Inflammatory macrophage (primary cell): ENCODE measurements at places on chromosomes 2 and 18.
A peak's percentile ranks its signal among the peaks of the same experiment; 100 is the strongest.

GRCh38 chr2:14933753-14934152 lies 301.2 kb downstream of the LRATD1 start:
- no peak for DNase-seq

GRCh38 chr2:219758907-219759680 lies 131.7 kb downstream of the SLC4A3 start:
- no peak for DNase-seq

DNA sequence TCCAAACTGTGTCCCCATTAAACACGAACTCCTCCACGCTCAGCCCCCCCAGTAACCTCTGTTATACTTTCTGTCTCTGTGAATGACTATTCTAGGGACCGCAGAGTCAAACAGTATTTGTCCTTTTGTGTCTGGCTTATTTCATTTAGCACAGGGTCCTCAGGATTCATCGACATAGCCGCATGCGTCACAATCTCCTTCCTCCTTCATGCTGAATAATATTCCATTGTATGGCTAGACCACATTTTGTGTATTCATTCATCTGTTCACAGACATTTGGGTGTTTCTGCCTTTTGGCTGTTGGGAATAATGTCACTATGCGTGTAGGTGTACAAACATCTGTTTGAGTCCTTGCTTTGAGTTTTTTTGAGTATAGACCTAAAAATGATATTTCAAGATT lies 80.9 kb downstream of the SH3RF3 start:
- no peak for DNase-seq

DNA sequence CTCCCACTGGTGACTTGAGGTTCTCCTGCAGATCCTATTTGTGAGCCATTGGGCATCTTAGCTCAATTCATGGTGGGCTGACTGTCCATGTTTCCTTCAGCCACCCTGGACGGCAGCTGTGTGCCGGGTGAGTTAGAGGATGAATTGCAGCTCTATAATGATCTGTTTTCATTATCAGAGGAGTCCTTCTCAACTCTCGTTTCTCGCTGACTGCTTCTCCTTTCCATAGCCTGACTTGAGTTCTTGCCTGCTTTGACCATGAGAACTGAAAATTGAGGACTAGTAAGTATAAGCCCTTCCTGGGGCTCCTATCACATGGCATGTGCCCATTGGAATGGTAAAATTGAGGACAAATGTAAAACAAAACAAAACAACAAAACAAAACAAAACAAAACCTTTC lies 121.8 kb downstream of the CDC42EP3 start:
- DNase-seq: no peak

GRCh38 chr2:98445177-98445682 lies 572 bp downstream of the INPP4A start:
- DNase-seq: no peak

- no peak for DNase-seq
Measured at GRCh38 chr2:172623249-172623965, 67.5 kb downstream of the PDK1 start.

DNA sequence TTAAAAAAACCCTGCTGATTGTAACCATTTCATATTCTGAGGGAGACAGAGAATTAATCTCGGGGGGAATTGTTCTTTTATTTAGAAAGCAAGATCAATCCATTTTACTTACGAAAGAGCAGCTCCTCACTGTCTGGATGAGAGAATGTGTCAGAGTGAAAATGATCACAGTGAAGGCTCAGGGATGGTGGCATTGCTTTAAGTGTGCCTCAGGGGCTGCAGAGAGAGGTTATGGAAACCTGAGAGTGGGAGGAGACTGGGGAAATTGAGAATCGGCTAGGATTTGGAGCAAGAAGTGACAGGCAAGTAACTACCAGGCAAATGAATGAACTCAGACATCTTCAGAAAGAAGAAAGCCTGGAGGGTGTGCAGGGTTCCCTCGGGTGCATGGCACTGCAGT lies 34.2 kb downstream of the MRPL35 start:
- DNase-seq: no peak

DNA sequence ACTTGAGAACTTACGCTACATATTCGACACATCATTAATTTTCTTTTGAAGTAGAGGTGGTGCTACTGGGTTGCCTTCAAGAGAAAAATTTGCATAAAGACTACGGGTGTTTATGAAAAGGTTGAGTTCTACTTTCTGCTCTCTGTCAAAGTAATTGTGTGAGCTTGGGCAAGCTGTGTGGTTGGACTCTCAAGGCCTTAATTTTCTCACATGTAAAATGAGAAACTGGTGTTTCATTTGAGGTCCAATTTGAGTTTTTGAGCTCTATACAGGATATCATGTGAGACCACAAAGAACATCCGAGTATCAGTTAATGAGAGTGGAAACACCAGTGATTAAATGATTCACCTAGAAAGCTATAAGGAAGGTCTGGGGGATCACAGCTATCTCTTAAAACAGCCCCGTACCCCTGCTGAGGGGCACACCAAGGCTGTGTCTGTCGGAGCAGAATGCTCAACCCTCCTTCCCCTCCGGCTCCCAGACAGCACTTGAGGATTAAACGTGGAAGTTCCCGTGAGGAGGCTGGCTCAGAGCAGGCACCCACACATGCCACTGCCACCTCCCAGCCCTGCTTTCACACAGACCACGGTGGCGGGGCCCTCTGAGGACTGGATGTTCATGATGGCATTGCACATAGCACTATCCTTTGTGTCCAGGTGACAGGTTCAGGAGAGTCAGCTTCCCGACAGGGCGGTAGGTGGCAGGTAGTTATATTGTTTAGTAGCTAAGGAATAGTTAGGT lies 191.8 kb downstream of the RNF144A start:
- no peak for DNase-seq

DNA sequence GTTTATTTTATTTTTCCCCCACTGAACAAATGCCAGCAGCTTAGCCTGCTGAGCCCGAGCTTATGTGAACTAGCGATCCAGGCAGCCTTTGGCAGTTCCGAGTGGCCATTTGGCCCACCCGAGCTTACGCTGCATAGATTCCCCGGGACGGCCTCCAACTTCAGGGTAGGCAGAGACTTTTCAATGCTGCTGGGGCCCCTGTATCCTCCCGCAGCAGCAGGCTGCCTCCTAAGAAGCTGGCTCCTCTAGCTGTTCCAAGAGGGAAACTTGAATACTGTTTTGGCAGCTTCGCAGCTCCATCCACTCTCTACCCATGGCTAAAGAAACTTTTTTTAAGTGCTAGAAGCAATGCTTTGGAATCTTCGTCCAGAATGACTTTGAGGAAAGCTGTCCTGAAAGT lies 295.2 kb downstream of the SS18 start:
- no peak for DNase-seq

- DNase-seq: no peak
Measured at GRCh38 chr2:55999790-56000189, 76.2 kb upstream of the EFEMP1 start.

DNA sequence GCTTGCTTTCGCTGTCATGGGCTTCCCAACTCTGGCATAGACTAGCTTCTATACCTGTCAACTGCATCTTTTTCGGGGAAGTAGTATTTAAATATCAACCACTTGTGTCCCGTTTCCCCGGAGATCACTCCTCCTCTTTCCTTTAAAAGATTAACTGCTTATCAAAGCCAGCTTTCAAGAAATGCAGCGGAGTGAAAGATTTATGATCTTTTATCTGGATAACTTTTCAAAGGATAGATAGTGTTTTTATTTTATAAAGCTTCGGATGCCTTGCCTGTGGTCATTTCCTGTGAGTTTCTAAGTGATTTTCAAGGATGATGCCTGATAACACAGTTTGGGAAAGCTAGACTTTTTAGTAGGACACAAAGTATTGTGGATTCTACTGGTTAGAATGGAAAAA lies 2.9 kb upstream of the IGFBP5 start:
- DNase-seq: no peak

DNA sequence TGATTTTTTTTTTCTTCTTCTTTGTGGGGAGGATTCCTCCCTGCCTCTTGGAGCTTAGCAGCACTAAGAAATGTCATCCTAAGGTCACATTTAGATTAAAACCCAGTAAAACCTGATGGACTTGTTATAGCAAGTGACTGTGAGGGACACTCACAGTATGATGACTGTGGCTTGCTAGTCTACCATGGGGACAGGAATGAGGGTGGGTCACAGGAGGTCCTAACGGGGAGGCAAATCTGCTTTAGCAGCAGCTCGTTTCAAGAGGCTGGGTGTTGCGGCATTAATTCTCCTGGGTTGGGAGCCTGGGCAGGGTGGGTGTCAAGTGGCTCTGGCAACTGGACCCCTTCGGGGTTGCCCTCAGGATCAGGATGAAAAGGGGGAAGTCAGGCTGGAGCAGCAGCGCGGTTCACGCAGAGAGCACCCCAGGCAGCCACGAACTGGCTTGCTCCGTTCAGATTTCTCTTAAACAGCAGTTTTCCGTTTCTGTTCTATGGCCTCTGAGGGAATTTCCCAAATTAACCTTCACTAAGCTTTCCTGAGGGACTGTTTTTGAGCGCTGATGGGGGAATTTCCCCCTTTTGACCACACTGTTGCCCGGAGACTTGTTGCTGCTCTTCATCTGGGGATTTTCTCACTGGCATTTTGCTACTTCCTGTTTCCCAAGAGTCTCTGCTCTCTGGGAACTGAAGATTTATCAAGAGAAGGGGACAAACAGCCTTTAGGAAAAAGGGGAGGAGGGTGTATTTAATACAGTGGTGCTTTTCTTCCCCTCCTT lies 59.8 kb upstream of the PELI1 start:
- DNase-seq: peak; percentile 68

DNA sequence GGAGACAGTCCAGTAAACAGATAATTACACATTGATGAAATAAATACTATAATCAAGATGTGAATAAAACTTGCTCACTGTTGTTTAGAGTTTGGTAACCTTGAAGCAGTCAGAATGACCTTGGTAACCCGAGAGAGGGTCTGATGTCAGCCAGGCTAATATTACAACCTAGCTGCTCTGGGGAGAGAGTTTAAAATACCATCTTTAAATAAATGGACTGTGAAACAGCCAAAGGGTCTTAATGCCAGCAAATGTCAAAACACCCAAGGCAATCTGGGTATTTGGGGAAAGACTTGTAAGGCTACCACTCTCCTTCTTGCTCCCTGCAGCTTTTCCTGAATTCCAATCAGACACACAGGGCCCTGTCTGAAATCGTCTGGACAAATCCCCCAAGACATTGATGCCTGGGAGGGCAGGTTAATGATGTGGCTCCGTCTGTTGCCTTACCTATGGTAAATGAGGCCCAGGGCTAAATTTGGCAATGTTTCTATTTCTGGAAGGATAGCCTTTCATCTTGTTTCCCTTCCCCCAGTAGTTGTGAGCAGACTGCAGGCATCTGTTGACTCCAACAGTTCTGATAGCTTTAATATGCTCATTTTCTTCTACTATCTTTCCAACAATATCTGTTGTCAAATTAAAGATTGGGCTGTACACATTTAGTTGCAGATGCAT lies 43.0 kb upstream of the ITGB6 start:
- DNase-seq: no peak

DNA sequence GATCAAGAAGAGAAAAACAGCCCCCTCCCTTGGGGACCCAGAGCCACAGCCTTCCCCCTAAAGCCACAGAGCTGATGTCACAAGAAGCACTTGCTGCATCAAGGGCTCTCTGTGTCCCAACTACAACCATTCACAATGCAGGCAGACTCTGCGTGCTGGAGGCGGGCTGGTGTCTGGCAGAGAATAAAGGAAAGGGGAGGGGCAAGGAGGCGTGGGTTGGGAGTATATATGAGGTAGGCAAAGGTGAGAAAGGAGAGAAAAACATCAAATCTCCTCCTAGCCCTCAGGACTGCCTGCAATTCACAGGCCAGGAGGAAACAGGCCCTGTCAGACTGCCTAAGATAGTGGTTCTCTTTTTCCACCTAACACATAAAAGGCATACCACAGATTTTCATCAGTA lies 48.8 kb upstream of the IHH start:
- peak; percentile 42 for DNase-seq

DNA sequence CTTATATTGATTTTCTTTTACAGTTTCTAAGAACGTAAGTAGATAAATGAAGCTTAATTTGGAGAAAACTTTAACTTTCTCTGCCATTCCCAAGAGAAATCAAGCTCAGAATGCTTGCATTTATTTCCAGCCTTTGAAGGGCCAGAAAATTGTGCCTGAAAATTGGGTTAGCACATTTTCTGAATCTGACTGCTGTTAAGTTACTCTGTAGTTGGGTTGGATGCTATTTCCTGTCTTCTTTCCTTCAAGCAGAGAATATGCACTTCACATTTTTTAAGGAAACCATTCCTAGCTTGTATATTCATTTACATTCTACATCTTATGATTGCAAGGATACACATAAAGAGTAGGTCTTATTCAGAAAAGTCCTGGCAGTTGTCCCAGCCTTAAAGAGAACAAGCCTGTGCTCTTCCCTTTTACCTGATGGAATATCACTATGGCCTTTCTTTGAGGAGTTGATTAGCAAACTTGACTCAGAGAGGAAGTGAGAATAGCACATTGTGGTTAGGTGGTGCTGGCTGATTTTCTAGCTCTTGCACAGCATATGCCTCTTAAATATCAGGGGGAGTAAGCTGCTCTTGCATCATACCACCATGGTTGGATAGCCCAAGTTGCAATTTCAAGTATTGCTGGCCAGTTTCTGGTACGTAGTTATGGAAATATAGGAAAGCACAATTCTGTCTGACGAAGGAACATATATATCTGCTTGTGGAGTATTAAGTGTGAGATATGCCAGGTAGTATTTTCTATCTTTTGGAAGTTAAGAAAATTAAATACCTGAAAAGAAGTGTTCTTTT lies 133.7 kb downstream of the COMMD1 start:
- DNase-seq: peak; percentile 95

DNA sequence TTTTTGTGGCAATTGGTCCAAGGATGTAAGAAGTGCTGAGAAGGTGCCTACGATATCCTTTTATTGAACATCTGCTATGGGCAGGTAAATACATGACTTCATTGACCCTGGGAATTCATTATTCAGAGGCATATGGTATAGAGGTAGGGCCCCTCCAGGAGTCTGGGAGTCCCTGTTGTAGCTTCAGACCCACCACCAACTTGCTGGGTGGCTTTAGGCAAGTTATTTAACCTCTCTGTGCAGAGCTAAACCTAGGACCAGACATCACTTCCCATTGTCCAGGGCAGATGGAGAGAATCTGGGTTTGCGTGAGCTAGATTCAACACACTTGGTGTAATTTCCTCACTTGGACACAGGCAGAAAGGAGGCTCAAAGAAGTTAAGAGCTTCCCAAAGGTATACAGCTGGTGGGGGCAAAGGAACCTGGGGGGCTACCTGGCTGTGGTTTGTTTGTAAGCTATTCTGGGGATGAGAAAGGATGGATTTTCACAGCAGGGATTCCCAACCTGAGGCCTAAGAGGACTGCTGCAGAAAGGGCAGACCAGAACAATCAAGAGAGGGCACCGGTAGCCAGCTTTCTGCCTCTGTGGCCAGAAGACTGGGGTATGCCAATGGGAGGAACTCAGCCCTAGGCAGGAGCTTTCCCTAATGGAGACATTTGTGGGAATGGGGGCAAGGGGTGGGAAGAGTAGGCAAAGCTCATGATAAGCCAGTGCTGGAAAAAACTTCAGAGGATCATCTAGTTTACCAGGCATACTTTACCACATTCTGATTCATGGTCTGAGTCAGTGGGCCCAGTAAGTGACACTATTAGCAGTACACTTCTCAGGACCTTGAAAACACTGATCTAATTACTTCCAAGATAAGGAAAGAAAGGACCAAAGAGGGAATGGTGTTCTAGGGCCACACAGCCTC lies 102.7 kb upstream of the SMAD2 start:
- no peak for DNase-seq

- no peak for DNase-seq
Measured at GRCh38 chr18:1425679-1426078, 521.0 kb downstream of the ADCYAP1 start.
